ENCODE measurements at places on chromosomes 11 and 22.
A peak's percentile ranks its signal among the peaks of the same experiment; 100 is the strongest.

DNA sequence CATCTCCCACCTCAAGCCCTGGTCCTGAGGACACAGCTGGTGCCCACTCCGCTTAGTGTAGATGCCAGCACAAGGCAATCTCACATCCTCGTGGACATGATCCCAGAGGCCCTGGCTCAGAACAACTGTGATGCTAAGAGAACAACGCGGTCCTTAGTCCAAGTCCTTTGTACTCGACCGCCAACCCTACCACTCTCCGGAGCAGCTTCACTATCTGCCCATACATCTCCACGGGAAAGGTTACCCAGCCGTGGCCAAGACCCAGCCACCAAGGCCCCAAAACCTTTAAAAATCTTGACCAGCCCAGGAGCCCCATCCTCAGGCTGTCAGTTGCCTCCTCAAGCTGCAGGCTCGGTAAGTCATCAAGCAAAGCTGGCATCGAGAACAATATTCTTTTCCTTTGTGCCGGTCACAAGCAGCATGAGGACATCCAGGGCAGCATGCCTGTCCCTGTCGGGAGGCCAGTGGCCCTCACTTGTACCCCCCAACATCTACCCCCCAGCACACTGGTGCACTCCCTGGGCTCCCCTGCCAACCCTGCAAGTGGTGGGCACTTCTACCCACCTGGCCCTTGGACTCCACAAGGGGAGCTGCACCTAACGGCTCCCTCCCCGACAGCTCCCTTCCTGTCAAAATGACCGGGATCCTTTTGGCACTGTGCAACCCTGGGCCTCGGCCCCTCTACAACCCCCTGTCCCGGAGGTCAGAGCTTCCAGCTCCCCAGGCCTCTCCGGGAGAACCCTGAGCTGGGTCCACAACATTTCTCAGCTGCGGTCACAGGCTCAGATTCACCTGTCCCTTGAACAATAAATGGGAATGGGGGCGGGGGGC, 2.5 kb downstream of the OSBPL5 start:
- DNase-seq = no peak

DNA sequence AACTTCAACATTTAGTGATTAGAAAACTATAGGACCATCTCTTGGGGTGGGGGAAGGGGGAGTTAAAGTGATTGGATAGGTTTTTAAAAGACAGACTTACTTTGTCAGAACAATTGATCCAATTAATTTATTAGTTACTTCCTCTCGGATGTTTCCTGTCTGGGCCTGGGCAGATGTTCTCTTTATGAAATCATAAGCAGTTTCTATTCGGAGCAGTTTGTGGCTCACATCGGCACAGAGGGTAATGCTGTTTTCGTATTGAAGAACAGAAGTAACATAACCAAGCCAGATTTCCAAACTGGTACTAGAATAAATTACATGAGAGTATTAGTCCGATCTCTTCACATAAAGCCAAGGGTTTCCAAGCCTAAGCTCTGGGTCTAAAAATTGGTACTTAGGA, 20.6 kb downstream of the PIWIL3 start:
- no peak for DNase-seq

DNA sequence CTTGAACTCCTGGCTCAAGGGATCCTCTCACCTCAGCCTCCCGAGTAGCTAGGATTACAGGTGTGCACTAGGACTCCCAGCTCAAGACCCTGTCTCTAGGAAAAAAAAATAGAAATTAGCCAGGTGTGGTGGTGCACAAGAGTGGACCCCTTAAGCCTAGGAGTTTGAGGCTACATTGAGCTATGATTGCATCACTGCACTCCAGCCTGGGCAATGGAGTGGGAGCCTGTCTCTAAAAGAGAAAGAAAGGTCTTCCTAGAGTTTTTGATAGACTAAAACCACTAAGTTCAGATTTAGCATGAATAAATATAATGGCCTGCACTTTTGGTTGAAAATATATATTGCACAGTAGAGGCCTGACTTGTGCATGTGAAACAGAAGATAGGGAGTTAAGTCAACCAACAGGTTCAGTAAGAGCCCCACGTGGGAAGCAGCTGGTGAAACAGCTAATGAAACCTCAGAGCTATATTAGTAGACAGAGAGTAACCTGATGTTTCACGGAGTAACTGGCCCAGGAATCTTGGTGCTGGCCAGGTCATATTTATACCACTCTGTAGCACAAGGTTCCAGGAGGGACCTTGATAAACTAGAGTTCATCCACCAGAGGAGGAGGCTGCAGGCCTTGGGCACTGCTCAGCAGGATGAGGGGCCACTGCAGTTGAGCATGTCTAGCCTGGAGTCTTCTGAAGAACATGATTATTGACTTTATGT, 4.6 kb upstream of the MICAL3 start:
- DNase-seq = no peak

- DNase-seq = no peak
These were observed 4.6 kb downstream of the AP5B1 start for GRCh38 chr11:65776196-65776595.

DNA sequence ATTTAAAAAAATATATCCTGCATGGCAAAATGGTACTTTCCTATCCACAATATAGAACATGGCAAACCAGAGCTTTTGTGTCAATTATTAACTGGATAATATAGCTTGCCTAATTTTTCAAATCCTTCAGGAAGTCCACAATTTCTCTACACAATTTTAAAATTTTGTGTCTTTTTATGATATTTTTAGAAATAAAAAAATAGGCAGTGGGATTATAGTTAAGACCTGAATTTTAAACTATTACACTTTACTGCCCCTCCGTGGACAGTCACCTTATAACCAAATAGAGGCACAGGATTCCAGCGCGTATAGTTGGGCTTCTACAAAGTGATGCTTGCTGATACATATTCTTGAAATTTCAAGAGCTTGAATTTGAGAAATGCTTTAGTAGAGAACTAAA, 2.1 kb upstream of the DMC1 start:
- DNase-seq = peak; percentile 14

GRCh38 chr22:31742115-31742514, 7.8 kb downstream of the PRR14L start:
- no peak for DNase-seq

DNA sequence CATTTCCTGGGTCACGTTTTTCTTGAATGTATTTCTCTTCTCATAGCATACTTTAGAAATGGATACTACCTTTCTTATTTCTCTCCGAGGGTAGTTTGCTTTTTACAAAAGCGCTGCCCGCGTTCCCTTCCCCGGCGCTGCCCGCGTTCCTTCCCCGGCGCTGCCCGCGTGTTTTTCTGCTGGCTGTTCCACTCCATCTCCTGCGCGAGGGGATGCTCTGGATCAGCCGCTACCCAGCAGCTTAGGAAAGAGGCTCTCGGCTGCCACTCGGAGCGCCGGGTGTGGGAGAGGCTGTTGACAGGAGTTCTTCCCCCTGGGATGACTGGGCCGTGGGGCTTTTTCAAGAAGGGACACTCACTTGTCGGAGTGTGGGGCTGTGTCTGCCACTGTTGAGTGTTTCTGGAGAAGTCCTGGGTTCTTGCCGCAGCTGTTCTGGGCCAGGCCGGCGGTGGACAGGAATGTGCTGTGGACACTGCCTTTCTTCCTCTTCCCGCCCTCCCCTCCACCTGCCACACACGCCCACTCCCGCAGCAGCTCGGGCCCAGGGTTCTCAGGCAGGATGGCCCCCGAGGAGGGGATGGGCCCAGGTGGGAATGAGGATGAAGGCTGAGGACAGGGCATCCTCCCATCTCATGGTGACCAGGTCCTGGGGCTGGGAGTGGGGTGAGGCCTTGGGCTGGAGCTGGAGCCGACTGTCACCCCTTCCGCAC, 30.6 kb downstream of the GLB1L2 start:
- no peak for DNase-seq

DNA sequence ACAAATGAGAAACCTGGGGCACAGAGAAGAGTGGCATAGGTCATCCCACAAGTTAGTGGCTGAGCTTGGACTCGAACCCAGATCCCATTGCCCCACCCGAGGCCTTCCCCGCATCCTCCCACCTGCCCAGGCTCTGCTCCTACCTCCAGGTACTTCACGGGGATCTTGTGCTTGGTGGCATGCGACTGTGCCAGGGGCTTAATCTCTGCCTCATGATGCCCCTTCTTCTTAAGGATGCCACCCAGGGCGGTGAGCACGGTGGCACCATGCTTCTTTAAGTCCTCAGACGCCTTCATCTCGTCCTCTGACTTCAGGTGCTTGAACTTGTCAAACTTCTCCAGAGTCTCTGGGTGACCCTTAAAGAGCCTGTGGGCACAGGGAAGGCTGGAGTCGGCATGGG, 6.4 kb downstream of the MB start:
- no peak for DNase-seq

All from activated naive CD4-positive, alpha-beta T cell treated with Interleukin-2 at 50 U/mL for 16 hours (primary cell).